ENCODE measurements at places on chromosomes 3 and 15.

DNA sequence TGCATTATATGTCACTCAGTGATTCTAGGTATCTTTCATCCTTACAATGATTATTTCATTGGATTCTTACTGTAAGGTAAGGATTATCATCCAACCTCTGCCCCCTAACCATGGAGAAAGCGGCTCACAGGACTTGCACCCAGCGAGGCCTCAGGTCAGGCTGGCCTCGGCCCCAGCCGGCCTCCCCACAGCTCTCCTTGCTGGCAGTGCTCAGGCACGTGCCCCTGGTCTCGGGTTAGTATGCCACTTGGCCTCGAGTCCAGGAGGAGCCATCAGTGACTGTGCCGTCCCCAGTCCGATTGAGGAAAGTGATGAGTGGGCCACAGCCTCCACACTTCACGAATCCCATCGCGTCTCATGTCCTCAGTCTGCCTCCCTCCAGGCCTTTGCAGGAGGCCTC is 35.7 kb upstream of the GABRG3 start:
- DNase-seq = no peak

DNA sequence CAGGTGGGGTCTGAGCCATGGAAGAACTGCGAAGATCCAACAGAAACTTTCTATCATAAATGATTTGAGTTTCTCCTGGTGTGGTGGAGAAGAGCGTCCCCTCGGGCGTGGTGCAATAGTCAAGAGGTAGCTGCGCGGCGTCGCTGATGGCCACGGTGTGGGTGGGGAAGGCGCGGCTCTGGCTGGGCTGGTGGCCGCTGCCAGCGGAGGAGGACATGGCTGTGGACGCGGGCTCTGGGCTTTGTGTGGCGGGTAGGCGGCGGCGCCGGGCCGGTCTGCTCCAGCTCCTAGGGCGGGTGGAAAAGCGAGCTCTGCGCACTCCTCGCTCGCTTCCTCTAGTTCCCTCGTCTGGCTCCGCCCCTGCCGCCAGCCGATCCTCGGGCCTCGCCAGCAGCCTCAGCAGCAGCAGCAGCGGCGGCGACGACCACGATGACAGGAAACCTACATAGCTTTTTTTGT is 5.9 kb downstream of the STARD9 start:
- DNase-seq = peak; percentile 96

GRCh38 chr3:191802671-191803070 is 341.7 kb downstream of the PYDC2 start:
- no peak for DNase-seq

GRCh38 chr15:99953886-99954285 is 220.6 kb upstream of the LYSMD4 start:
- DNase-seq = no peak

DNA sequence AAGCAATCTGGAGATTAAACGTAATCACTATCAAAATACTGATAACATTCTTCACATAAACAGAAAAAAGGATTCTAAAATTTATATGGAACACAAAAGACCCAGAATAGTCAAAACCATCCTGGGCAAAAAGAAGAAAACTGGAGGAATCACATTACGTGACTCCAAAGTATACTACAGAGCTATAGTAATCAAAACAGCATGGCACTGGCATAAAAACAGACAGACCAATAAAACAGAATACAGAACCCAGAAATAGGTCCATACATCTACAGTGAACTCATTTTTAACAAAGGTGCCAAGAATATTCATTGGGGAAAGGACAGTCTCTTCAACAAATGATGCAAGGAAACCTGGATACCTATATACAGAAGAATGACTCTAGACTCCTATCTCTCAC is 621.9 kb upstream of the CCDC54 start:
- DNase-seq = no peak

DNA sequence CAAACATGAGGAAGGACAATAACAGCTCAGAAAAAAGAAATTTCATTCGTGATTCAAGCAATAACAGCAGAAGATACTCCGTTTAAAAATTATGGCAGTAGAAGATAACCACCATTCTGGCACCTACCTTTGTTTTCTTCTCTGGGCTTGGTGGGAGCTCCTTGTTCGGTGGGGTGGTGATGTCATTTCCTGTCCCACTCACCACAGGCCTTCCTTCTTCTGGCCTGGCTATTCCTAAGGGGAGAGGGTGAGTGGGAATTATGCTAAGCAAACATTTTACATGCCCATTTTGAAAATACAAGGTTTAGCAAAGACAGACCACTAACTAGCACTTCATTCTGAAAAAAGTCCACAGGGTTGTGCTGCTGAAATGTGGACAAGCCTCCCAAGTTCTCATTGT is 74.4 kb downstream of the DHX30 start:
- DNase-seq = no peak

DNA sequence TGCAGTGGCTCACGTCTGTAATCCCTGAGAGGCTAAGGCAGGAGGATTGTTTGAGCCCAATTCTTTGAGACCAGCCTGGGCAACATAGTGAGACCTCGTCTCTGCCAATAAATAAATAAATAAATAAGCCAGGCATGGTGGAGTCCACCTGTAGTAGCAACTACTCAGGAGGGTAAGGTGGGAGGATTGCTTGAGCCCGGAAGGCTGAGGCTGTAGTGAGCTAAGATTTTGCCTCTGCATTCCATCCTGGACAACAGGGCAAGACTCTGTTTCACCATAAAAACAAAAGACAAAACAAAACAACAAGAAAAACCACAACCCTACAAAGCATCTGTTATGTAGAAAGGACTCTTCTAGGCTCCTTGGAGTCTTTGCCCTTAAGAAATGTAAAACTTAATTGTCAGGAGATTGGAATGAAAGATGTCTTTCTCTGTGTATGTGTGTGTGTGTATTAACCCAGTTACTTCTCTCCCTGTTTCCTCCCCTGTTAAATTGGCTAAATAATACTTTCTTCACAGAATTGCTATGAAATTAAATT is 9.5 kb downstream of the NECTIN3 start:
- DNase-seq = no peak

DNA sequence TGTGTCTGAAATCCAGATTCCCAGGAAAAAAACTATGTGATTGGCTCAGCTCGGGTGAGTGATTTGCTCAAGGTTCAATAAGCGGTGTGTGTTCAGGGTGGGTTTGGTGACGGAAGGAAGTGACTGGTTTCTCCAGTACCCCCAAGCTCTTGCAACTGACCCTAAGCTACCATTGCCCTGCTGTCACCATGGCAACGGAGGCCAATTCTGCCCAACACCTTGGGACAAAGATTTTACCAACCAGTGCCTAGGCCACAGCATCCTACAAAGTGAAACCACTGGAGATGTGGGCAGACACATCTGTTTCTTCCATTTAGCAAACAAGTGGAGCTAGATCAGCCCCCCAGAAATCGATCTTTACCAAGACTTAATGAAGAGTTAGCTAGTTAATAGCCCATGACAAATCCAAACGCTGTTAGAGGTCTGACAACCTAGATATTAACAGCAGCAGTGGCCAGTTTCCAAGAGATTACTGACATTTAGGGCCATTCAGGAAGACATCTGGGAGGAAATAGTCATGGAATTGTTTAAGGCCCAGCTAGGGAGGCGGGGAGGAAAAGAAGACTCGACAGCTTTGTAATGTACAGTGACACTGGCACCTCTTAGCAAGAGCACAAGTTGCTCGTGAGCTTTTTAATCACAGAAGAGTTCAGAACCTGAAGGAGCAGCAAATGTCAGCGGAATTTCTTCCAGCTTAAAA is 195.9 kb downstream of the SLCO3A1 start:
- DNase-seq = no peak

DNA sequence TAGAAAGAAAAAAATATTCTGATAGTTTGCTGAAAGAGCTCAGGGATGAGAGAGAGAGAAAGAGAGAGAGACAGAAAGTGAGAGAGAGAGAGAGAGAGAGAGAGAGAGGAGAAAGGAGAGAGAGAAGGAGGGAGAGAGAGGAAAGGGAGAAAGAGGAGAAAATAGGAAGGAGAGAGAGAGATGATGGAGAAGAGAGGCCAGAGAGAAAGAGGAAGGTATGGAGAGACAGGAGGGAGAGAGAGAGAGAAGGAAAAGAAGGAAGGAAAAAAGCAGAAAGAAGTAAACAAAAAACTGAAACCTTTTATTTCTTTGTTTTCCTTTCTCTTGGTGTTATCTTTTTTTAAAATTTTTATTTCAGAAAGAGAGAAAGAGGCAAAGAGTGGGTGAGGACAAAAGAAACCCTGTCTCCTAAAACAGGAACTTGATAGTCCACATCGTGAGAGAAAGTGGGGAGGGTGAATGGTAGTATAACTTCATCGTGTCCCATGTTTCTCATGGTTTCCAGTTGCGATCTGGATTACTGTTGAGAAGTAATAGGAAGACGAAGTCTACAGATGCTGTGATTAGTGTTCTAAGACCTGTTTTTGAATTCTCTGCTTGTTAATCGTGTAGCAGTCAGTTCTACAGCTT is 279.7 kb downstream of the LPP start:
- DNase-seq = no peak

DNA sequence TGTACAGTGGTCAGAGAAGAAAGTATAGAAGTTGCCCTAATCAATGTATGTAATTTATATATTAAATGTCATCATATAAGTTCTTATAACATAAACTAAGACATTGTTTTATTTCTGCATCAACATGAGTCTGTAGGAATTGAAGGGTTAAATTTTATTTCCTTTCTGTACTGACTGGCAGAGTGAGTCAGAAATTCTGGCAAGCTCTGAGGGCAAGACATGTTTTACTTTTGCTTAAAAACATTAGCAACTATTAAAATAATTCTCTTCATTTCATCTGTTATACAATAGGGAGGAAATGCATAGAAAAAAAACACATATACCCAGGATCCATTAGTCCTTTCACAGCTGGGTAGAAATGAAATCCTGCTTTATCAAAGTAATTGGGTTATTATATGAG is 171.4 kb upstream of the ALCAM start:
- no peak for DNase-seq

DNA sequence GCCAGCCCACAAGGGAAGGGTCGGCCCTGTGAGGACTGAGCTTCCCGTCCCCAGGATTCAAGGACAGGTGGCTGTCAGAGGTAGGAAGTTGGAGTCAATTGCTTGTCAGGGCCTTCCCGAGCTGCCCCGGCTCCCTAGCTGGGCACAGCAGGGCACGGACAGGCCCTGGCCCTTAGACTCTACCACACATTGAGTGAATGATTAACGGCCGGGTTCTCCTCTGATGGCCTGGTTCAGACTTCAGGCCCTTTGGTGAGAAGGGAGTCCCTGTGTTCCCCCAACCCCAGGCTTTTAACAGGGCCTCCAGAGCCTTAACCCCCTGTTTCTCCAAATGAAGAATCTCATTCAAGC is 16.4 kb upstream of the FGD5 start:
- no peak for DNase-seq

GRCh38 chr3:168053115-168053514 is 42.6 kb downstream of the GOLIM4 start:
- no peak for DNase-seq

DNA sequence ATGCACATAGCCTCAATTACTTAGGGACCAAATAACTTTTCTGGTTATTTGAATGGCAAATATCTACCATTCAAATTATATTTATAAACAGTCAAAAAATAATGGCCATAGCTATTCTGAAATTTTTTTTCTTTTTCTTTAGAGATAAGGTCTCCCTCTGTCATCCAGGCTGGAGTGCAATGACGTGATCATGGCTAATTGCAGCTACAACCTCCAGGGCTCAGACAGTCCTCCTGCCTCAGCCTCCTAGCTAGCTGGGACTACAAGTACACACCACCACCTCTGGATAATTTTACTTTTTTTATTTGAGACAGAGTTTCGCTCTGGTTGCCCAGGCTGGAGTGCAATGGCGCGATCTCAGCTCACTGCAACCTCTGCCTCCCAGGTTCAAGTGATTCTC is 16.6 kb downstream of the PPP1R2 start:
- DNase-seq = no peak

- no peak for DNase-seq
Observed at GRCh38 chr15:78565951-78566774, 843 bp downstream of the CHRNA5 start.

- no peak for DNase-seq
Observed at GRCh38 chr3:71912839-71913495, 128.0 kb upstream of the PROK2 start.

- no peak for DNase-seq
Observed at GRCh38 chr3:156472684-156473083, 82.2 kb downstream of the SSR3 start.

DNA sequence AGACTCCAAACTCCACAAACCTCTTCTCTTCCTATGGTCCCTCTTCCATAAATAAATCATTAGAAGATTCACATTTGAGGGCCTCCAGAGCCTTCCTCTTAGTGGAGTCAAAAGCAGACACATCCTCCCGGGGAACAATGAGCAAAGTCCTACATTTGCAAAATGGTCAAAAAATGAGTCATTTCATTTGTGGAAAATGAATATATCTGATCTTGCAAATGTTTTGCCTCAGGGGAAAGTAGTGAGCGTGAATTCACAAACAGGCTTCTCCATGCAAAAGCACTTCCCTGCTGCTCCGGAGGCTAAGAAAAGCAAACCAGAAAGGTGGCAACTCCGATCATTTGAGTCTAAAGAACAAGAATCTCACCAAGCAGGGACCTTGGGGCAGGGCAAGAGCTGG is 86.7 kb upstream of the IQSEC1 start:
- DNase-seq = no peak

DNA sequence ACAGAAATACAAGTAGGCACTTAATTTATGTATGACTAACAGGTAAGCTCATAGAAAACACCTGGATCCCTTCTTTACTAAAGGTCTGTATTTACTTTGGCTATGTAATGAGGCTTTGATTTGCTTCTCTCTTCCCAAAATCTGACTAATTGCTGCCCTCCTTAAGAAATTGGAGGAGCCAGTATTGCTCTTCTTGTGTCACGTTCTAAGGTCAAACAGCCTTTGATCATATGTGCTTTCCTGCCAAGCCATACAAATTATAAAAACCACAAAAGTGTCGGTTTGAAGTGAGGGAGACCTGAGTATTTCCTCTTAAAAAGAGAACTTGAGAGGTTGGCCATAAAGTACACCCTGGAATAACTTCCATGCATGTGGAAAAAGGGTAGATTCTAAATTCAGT is 112.1 kb upstream of the MB21D2 start:
- DNase-seq = no peak

- no peak for DNase-seq
Observed at GRCh38 chr3:70138606-70139005, 139.1 kb downstream of the SAMMSON start.

DNA sequence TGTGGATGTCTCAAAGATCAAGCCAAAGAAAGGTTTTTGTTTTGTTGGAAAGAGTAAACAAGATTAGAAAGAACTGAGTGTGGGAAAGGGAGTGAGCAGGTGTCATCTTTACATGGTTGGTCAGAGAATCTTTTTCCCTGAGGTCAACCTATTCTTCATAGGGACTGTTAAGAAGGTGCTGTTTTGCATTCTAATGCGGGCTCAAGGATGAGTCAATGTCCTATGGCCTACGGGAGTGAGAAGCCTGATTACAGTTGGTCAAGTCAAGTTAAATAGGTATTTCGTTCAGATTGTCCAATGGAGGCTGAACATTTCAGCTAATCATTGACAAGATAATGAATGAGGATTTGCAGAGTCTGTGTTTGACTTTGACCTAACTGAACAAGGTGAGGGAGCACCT is 491.2 kb upstream of the PDZRN3 start:
- DNase-seq = no peak

GRCh38 chr15:95125803-95126202 is 894.4 kb downstream of the MCTP2 start:
- DNase-seq = no peak

Data from posterior vena cava (tissue), 2 donors.